ENCODE measurements at places on chromosomes 4 and X.

- no peak overlapping the region for H3K4me3 ChIP-seq
- no peaks in the 10 kb centered on the region for H3K4me1 ChIP-seq
- H3K27ac ChIP-seq, result no peak overlapping the region
- no peaks in the 10 kb centered on the region for H3K36me3 ChIP-seq
Observed at GRCh38 chrX:940691-941090, 271.8 kb downstream of the CRLF2 start.

GRCh38 chrX:129701624-129702069 lies 37.1 kb upstream of the XPNPEP2 start:
- H3K4me1 ChIP-seq, result no peaks in the 10 kb centered on the region
- no peaks in the 10 kb centered on the region for H3K27me3 ChIP-seq
- H3K4me3 ChIP-seq, result no peak overlapping the region
- no peak for DNase-seq

GRCh38 chr4:143254491-143255226 lies 69.9 kb downstream of the USP38 start:
- DNase-seq, result no peak
- no peaks in the 10 kb centered on the region for H3K27me3 ChIP-seq
- no peaks in the 10 kb centered on the region for H3K4me1 ChIP-seq
- no peak overlapping the region for H3K27ac ChIP-seq

DNA sequence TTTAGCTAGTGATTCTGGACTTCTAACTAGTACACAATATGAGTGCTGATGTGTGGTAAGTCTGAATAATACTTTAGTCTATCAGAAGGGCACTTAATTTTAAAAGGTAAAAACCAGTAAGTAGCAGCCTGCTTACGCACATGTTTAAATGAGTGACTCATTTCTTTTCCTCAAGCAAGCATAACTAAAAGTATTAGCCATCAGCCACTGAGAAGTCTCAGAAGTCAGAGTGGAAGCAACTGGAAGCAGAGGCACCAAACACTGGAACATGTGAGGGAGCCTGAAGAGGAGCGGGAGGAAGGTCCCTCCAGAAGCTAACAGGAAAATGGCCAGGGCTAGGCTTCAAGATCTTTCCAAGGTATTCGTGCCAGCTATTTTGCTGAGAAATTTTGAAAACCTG lies 257.7 kb downstream of the RAPGEF2 start:
- no peak for DNase-seq
- H3K36me3 ChIP-seq, result peaks cover 3% of the 10 kb centered on the region
- H3K27me3 ChIP-seq, result no peaks in the 10 kb centered on the region
- no peak overlapping the region for H3K27ac ChIP-seq

GRCh38 chr4:21872101-21872500 lies 76.5 kb downstream of the KCNIP4 start:
- no peak overlapping the region for H3K4me3 ChIP-seq
- H3K27ac ChIP-seq, result no peak overlapping the region
- H3K4me1 ChIP-seq, result no peaks in the 10 kb centered on the region
- H3K27me3 ChIP-seq, result no peaks in the 10 kb centered on the region
- no peak for DNase-seq

DNA sequence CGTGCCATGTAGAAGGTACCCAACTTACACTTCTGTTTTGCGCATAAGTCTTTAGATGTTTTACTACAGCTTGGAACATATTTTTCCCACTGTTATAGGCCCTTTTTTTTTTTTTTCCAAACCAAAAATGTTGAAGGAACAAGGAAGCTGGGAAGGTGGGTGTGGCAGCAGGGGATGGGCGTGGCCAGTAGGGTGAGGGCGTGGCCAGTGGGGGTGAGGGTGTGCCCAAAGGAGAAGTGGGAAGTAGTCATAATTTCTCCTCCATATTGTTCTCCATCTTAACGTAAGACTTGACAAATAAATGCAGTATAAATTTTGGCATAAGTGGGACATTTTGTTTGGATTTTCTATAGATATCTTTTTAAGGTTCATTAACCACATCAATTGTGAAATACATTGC lies 30.4 kb downstream of the CLDN22 start:
- H3K4me1 ChIP-seq, result no peaks in the 10 kb centered on the region
- no peaks in the 10 kb centered on the region for H3K27me3 ChIP-seq
- H3K4me3 ChIP-seq, result no peak overlapping the region
- DNase-seq, result no peak
- no peaks in the 10 kb centered on the region for H3K36me3 ChIP-seq

GRCh38 chr4:38857354-38858096 lies 908 bp upstream of the TLR6 start:
- peaks cover 12% of the 10 kb centered on the region for H3K4me1 ChIP-seq
- H3K36me3 ChIP-seq, result no peaks in the 10 kb centered on the region
- no peak for DNase-seq
- no peak overlapping the region for H3K4me3 ChIP-seq
- no peaks in the 10 kb centered on the region for H3K27me3 ChIP-seq

- peak overlapping the region; percentile 88 for H3K4me3 ChIP-seq
- DNase-seq, result no peak
- H3K4me1 ChIP-seq, result peaks cover 41% of the 10 kb centered on the region
- no peaks in the 10 kb centered on the region for H3K27me3 ChIP-seq
- H3K36me3 ChIP-seq, result peaks cover 14% of the 10 kb centered on the region
- H3K27ac ChIP-seq, result peak overlapping the region; percentile 72
Observed at GRCh38 chrX:40646489-40647306, 663 bp downstream of the CXorf38 start.

- no peaks in the 10 kb centered on the region for H3K36me3 ChIP-seq
- no peak overlapping the region for H3K27ac ChIP-seq
- no peak for DNase-seq
- no peaks in the 10 kb centered on the region for H3K27me3 ChIP-seq
Observed at GRCh38 chr4:177119691-177120090, 190.0 kb upstream of the NEIL3 start.

Data from T-cell (primary cell).